ENCODE measurements at places on chromosomes 3 and 15.

DNA sequence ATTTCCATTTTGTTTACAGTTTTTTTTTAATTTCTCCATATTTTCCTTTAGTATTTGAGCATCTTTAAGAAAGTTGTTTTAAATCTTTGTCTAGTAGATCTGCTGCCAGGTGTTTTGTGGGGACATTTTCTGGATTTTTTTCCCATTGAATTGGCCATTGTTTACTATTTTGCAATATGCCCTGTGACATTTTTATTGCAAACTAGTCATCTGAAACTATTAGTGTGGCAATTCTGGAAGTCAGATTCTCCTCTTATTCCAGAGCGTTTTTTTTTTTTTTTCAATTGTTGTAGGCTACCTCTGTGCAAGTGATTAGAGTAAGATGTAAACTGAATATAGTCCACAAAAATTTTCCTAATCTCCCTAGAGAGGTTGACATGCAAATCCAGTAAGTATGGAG lies 334.2 kb downstream of the PYDC2 start:
- DNase-seq: no peak

- peak; percentile 98 for DNase-seq
These were observed 21.8 kb downstream of the CDCP1 start for GRCh38 chr3:45124352-45124751.

DNA sequence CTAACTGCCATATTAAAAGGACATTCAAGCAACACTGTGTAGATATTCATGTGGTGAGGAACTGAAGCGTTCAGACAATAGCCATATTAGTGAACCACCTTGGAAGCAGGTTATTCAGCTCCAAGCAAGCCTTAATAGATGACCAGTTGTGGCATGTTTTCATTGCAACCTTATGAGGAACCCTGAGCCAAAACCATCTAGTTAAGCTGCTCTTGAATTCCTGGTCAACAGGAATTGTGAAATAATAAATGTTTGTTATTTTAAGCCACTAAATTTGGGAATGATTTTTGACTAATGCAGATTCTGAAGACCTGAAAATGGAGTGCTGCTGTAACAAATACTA lies 73.0 kb downstream of the SPRED1 start:
- peak; percentile 36 for DNase-seq

DNA sequence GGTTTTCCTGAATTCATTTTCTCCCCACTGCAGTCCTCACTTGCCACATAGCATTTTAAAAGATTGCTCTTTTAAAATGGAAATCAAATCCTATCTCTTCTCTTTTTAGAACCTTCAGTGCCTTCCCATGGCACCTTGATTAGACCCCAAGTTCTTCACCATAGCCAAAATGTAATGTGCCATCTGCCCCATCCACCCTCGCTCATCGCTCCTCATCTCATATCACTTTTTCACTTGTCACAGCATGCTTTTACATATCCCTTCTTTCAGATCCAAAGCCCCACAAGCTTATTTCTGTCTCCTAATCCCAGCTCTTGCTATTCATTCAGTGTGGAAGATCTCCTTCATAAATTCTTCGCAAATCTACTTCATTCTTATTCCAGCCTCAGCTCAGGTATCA lies 161.7 kb downstream of the CD47 start:
- no peak for DNase-seq

DNA sequence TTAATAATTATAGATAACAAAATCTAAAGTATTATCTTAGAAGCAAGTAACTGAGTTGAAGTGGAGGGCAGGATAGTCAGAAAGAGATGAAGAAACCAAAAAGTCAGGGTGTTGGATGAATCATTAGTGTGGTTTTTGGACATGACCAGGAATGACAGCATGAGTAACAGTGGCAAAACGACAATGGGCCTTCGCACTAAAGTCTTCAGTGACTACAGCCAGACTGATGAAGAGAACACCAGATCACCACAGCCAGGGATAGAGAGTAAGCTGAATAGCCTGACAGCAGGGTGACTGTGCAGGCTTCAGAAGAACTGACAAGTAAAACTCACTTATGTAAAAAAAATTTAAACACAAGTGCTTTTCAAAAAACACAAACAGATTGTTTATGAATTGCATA lies 96.0 kb upstream of the MELTF start:
- DNase-seq: peak; percentile 70

GRCh38 chr3:169453256-169454059 lies 210.1 kb downstream of the MECOM start:
- no peak for DNase-seq

GRCh38 chr15:99441871-99442251 lies 123.9 kb upstream of the MEF2A start:
- no peak for DNase-seq

- no peak for DNase-seq
These were observed 136.6 kb upstream of the ARPP21 start for GRCh38 chr3:35502699-35503098.

DNA sequence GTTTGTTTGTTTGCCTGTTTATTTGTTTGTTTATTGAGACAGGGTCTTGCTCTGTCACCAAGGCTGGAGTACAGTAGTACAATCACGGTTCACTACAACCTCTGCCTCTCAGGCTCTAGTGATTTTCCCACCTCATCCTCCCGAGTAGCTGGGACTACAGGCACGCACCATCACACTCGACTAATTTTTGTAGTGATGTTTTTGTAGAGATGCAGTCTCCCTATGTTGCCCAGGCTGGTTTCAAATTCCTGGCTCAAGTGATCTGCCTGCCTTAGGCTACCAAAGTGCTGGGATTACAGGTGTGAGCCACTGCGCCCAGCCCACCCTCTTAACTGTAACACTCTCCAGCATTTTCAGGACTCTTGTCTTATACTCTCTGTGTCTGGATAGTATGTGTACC lies 26.7 kb downstream of the PLD1 start:
- no peak for DNase-seq

DNA sequence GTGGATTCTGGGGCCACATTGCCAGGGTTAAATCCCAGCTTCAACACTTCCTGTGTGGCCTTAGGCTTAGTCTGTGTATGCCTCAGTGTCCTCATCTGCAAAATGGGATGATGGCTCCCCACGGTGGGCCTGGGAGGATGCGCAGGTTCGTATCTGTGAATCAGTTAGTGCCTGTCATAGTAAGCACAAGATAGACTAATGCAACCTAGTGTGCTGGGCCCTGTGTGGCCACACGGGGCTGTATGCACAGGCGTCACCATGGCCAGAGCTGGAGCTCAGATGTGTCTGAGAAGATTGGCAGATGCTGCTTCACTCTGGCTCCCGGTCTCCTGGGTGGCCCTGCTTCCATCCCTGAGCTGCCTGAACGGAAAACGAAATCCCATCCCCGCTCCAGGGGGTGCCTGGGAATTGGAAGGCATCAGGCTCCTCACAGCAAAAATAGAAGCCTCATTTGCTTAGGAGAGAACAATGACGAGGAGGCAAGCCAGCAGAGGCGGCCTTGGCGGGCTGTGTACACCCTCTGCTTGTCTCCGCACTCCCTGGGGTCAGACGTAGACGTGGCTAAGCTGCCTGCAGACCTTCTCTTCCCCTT lies 103.6 kb downstream of the APBA2 start:
- DNase-seq: peak; percentile 23

Measured in EH (cell line).